ENCODE measurements at places on chromosomes 6 and 20.

GRCh38 chr6:19175023-19175422 lies 662.1 kb upstream of the ID4 start:
- no peak for DNase-seq

DNA sequence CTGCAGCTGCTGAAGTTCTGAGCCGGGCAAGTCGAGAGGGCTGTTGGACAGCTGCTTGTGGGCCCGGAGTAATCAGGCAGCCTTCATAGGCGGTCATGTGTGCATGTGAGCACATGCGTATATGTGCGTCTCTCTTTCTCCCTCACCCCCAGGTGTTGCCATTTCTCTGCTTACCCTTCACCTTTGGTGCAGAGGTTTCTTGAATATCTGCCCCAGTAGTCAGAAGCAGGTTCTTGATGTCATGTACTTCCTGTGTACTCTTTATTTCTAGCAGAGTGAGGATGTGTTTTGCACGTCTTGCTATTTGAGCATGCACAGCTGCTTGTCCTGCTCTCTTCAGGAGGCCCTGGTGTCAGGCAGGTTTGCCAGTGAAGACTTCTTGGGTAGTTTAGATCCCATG lies 21.2 kb upstream of the MAPK13 start:
- DNase-seq, result no peak

GRCh38 chr6:128161263-128161662 lies 260.4 kb upstream of the THEMIS start:
- DNase-seq, result no peak

GRCh38 chr6:139863964-139864363 lies 489.5 kb upstream of the CITED2 start:
- DNase-seq, result no peak

DNA sequence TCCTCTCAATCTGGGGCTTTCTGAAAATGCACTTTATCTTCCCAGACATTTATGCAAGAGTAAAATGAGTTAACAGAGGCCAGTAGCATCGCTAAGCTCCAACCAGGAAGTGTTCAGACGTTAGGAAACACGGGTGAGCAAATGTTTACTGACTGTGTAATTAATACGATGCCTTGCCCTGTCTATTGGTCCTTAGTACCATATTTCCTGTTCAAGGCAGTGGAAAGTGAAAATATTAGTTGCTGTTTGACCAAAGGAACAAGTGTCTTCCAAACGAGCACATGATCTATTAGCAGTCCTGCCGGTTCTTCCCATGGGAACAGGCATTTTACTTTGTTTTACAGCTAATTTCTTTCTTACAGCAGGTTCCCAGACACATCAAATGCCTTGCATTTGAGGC lies 311.1 kb upstream of the JAG1 start:
- DNase-seq, result no peak

GRCh38 chr6:40138273-40138720 lies 204.0 kb upstream of the MOCS1 start:
- peak; percentile 5 for DNase-seq

- DNase-seq, result no peak
Observed at GRCh38 chr6:90936286-90936685, 349.4 kb upstream of the MAP3K7 start.

DNA sequence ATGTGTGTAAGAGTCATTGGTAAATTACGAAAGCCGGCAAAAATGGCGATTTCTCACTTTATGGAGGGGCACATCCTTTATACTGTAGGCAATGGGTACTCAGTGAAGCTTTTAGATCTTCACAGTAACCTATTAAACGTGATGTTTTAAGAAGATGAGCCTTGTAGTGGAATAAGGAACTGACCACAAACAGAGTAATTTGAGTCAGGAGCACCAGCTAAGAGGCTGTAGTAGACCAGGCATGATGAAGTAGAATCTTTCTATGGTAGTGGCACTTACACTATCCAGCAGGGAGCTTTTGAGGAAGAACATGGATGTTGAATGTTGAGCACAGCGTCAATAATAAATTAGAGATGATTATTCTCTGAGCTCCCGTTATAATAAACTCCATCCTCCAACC lies 65.9 kb downstream of the HIVEP2 start:
- no peak for DNase-seq

- DNase-seq, result no peak
Observed at GRCh38 chr20:23513164-23513563, 22.2 kb downstream of the CST8 start.

DNA sequence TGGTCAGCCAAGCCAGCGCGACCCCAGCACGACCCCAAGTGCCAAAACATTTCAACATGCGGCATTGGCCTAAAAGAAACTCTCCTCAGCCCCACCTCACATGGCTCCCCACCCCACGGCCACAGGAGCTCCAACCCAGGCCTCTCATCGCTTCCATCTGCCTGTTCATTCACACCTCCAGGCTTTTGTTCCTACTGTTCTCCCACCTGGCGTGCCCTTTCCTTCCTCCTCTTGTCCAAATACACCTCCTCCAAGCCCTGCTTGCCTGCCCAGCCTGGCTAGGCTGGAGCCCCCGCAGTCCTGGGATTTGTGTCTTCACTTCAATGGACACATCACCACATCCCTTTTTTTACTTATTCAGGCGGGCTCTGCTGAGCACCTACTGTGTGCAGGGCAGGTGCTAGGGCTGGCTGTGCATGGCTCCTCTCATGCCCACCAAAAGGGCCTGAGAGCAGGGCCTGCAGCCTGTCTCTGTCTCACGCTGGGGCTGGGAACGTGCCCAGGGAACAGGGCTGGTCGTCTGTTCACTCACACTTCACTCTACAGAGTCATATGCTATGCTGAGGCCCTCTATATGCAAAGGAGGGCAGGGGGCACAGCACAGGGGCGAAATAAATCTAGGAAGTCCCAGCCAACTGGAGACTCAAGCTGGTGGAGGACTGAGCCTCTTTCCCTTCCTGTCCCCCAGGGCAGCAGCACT lies 61.1 kb downstream of the GRM4 start:
- no peak for DNase-seq

Data from NB4 (cell line).